ENCODE measurements at places on chromosomes 7 and 10. TPM values are rescaled to one million over a fixed set of nuclear protein-coding genes. Genes with fewer than 3 reads are reported as not detected.

- DNase-seq = no peak
- no peak overlapping the region for H3K27ac ChIP-seq
- H3K27me3 ChIP-seq = no peaks in the 10 kb centered on the region
- no peaks in the 10 kb centered on the region for H3K4me1 ChIP-seq
Observed at GRCh38 chr10:125370578-125370977, 210.2 kb upstream of the CTBP2 start.

DNA sequence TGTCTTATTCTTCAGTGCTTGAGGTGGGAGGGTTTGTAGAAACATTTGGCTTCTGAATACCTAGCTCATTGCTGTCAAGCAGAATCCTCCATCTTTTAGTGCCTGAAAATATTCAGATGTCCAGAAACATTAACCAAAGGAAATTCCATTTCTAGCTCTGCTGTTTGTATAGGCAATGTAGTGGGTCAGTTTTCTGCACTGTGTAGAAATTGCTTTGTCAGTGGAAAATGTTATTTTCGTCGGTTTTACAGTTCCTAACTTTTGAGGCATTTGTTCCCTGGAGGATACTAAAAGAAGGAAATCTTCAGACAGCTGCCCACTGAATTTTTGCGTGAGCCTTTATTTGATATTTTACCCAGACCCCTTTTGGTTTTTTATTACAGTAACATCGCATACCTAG lies 143.4 kb downstream of the TPST1 start:
- no peak for DNase-seq
- no peaks in the 10 kb centered on the region for H3K36me3 ChIP-seq
- peaks cover 6% of the 10 kb centered on the region for H3K4me1 ChIP-seq
- no peak overlapping the region for H3K27ac ChIP-seq
- H3K27me3 ChIP-seq = no peaks in the 10 kb centered on the region
- H3K4me3 ChIP-seq = no peak overlapping the region

- no peaks in the 10 kb centered on the region for H3K36me3 ChIP-seq
- no peaks in the 10 kb centered on the region for H3K4me1 ChIP-seq
- no peak for DNase-seq
- H3K27me3 ChIP-seq = no peaks in the 10 kb centered on the region
- H3K27ac ChIP-seq = no peak overlapping the region
Observed at GRCh38 chr7:124635416-124635815, 130.2 kb downstream of the GPR37 start.

GRCh38 chr10:97412891-97413304 lies 11.8 kb upstream of the RRP12 start:
- no peaks in the 10 kb centered on the region for H3K27me3 ChIP-seq
- peak overlapping the region; percentile 8 for H3K27ac ChIP-seq
- no peak for DNase-seq
- no peaks in the 10 kb centered on the region for H3K36me3 ChIP-seq

DNA sequence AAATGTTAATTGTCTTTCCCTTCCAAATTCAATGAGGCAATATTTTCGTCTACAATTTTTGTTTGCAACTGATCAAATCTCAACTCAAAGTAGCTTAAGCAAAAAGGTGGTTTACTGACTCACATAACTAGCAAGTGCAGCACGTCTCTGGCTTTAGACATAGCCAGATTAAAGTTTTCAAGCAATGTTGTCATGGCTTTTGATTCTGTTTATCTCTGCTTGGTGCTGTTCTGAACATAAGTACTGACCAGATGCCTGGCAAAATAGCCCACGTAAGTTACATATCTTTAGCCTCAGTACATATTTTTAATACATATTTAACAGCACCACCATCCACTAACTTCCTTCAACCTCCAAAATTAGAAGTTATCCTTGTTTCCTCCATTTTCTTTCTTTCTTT lies 877.9 kb downstream of the KCNMA1 start:
- peak; percentile 19 for DNase-seq
- H3K36me3 ChIP-seq = no peaks in the 10 kb centered on the region
- no peaks in the 10 kb centered on the region for H3K27me3 ChIP-seq
- H3K4me1 ChIP-seq = no peaks in the 10 kb centered on the region
- no peak overlapping the region for H3K4me3 ChIP-seq
- no peak overlapping the region for H3K27ac ChIP-seq

GRCh38 chr10:5961405-5962100 lies 15.8 kb downstream of the IL15RA start:
- no peak for DNase-seq
- H3K4me1 ChIP-seq = peaks cover 11% of the 10 kb centered on the region
- no peak overlapping the region for H3K4me3 ChIP-seq
- H3K36me3 ChIP-seq = no peaks in the 10 kb centered on the region
- no peaks in the 10 kb centered on the region for H3K27me3 ChIP-seq
- no peak overlapping the region for H3K27ac ChIP-seq

- peaks cover 83% of the 10 kb centered on the region for H3K4me1 ChIP-seq
- peak overlapping the region; percentile 56 for H3K4me3 ChIP-seq
- peaks cover 27% of the 10 kb centered on the region for H3K36me3 ChIP-seq
- H3K27ac ChIP-seq = peak overlapping the region; percentile 68
Observed at GRCh38 chr7:23347033-23347681, 48.0 kb downstream of the MALSU1 start.

DNA sequence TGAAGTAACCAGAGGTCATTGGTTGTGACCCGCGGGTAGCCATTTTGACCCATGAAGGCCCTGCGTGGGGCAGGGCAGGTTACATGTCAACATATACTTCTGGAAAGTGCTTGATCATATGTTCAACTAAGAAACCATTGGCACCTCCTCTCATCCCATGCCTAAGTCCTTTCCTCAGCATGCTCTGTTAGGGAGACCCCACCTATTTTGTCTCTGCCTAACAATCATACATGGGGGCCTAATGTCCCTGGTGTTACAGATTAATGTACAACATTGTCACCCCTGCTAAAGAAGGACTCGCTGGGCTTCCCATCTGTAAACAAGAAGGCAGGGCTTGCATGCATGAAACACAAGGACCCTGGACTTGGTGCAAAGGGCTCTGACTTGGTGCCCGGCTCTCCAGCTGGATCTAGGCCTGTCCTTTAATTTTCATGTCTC lies 133.7 kb upstream of the TNS3 start:
- DNase-seq = no peak
- H3K27ac ChIP-seq = no peak overlapping the region
- H3K27me3 ChIP-seq = no peaks in the 10 kb centered on the region
- no peaks in the 10 kb centered on the region for H3K36me3 ChIP-seq
- H3K4me1 ChIP-seq = no peaks in the 10 kb centered on the region

DNA sequence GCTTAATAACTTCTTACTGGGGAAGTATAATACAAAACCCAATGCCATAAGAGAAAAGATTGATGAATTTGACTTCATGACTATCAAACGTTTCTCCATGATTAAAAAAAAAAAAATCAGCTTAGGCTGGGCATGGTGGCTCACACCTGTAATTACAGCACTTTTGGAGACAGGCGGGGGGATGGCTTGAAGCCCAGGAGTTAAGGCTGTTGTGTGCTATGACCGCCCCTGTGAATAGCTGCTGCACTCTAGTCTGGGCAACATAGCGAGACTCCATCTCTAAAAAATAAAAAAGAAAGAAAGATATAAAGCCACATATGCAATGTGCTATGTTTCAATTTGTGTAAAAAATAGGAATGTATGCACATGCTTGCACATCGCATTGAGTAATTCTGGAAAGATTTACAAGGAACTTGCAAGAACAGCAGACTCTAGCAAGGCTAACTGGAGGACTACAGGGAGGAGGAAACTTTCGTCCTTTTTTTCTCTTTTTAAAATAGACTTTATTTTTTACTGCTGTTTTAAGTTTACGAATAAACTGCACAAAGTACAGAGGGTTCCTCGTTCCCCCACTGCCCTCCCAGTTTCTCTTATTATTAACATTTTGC lies 10.3 kb upstream of the RARRES2 start:
- no peak for DNase-seq
- peaks cover 7% of the 10 kb centered on the region for H3K27me3 ChIP-seq
- H3K36me3 ChIP-seq = no peaks in the 10 kb centered on the region
- no peak overlapping the region for H3K4me3 ChIP-seq

DNA sequence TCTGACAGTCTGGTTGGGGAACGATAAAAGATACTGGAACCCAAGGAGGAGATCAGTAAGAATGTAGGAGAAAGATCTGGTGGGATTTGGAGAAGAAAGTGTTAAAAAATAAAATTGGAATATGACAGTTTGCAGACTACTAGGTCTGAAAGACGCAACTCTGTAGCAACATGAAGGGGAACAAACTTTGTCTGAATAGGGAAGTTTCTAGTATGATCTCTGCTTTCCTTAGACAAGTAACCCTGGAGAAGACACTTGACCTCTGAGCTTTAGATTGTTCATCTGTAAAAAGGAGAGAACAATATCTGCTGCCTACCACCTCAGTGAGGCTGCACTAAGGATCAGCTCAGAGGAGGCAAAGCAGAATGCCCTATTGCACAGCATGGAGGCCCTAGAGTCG lies 3.0 kb upstream of the PRSS1 start:
- no peak overlapping the region for H3K27ac ChIP-seq
- H3K27me3 ChIP-seq = peaks cover 8% of the 10 kb centered on the region
- no peaks in the 10 kb centered on the region for H3K4me1 ChIP-seq
- no peak for DNase-seq

DNA sequence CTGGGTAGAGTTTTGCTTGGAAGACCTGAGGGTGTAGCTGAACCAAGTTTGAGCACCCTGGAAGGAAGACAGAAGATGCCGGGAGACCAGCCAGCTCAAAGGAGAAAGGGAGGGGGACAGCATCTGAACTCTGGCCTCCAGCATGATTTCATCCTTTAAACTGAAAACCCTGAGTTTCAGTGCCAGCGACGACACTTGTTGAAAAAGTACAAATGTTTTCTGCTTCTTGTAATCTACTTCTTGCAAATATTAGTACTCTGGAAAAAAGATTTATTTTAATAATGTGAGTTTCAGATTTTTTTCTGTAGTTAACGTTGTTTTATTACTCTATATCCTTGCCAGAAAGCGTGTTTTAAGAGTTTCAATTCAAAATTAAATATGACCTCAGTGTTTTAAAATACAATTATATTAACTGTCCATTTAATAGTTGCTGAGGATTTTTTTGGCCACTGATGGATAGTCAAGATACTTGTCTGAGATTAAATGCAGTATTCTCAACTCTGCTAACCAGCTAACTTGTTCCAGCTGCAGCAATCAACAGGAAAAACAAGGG lies 227.7 kb downstream of the MGMT start:
- H3K4me3 ChIP-seq = no peak overlapping the region
- no peaks in the 10 kb centered on the region for H3K27me3 ChIP-seq
- H3K36me3 ChIP-seq = no peaks in the 10 kb centered on the region
- no peak for DNase-seq
- no peaks in the 10 kb centered on the region for H3K4me1 ChIP-seq

The LRMDA gene
- 2.2 TPM for total RNA-seq

The GPR141 gene
- total RNA-seq = not detected

The EIF5AL1 gene
- total RNA-seq = 1.1 TPM

The OR2A42 gene
- total RNA-seq = not detected

The GTF2I gene
- total RNA-seq = 168 TPM

The LIPN gene
- total RNA-seq = not detected

All from astrocyte (in vitro differentiated cells and primary cell).